Prostate gland (tissue), 2 donors: ENCODE measurements at places on chromosomes 6 and 20. TPM values are rescaled to one million over a fixed set of nuclear protein-coding genes. Genes with fewer than 3 reads are reported as not detected.

DNA sequence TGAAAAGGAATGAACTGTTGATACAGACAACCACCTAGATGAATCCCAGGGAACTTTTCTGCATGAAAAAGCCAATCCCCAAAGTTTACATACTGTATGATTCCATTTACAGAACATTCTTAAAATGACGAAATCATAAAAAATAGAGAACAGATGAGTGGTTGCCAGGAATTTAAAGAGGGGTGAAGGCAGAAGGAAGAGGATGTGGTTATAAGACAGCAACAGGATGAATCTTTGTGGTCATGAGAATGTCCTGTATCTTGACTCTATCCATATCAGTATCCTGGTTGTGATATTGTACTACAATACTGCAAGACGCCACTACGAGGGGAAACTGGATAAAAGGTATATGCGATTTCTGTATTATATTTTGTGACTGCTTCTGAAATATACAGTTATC, 70.1 kb upstream of the EMILIN3 start:
- H3K4me3 ChIP-seq = no peak overlapping the region
- H3K27ac ChIP-seq = no peak overlapping the region
- H3K4me1 ChIP-seq = no peaks in the 10 kb centered on the region
- no peak for DNase-seq

The CCR6 gene
- total RNA-seq = not detected

The PTPRK gene
- 64.6 TPM for total RNA-seq

- no peak for DNase-seq
- no peaks in the 10 kb centered on the region for H3K4me1 ChIP-seq
- no peaks in the 10 kb centered on the region for H3K36me3 ChIP-seq
- no peak overlapping the region for H3K27ac ChIP-seq
These were observed 147.7 kb upstream of the DST start for GRCh38 chr6:56790414-56790813.

The TP53TG5 gene
- 0.51 TPM for total RNA-seq

The PRRC2A gene
- 247 TPM for total RNA-seq

GRCh38 chr6:160520043-160520904, 143.8 kb downstream of the LPA start:
- H3K36me3 ChIP-seq = no peaks in the 10 kb centered on the region
- no peaks in the 10 kb centered on the region for H3K27me3 ChIP-seq
- DNase-seq = peak; percentile 77
- peak overlapping the region; percentile 69 for H3K4me3 ChIP-seq

The CRISP3 gene
- total RNA-seq = 0.28 TPM

DNA sequence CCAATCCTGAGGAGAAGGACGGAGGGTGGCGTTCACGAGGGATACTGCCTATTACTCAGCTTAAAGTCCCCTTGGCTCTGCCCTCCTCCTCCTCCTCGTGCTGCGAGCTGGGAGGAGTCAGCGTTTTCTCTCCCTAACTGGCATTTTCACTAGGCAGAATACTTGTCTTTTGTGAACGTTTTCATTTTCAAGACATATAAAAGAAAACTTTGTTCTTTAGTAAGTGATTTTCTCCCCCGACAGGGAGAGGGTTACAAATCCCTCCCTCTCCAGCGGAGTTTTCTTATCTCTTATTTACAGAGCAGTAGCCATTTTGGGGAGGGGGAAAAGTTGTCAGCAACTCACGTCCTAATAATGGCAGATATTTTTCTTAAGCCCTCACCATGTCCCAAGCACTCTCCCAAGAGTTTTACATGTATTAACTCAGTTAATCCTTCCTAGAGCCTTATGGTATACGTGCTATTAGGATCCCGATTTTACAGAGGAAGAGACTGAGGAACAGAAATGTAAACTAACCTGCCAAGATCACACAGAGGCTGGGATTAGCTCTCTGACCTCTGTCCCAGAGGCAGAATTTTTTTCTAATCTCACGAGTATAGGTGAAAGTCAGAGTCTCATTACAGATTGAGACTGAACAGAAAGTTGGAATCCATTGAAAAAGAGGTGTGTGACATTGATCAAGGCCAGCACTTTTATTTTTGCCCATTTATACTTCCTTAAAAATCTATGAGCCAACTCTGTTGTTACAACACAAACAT, 30.0 kb upstream of the ZNF217 start:
- H3K27ac ChIP-seq = peak overlapping the region; percentile 89
- no peaks in the 10 kb centered on the region for H3K27me3 ChIP-seq
- DNase-seq = peak; percentile 69

- DNase-seq = no peak
- no peak overlapping the region for H3K27ac ChIP-seq
- H3K4me3 ChIP-seq = no peak overlapping the region
- H3K36me3 ChIP-seq = no peaks in the 10 kb centered on the region
- no peaks in the 10 kb centered on the region for H3K27me3 ChIP-seq
These were observed 12.2 kb upstream of the CST3 start for GRCh38 chr20:23649830-23650417.
